ENCODE measurements at places on chromosomes 5 and 9.

GRCh38 chr9:99126312-99126711, 21.4 kb downstream of the TGFBR1 start:
- no peak for DNase-seq

GRCh38 chr5:148965511-148966265, 97.2 kb downstream of the SH3TC2 start:
- DNase-seq: peak; percentile 92

DNA sequence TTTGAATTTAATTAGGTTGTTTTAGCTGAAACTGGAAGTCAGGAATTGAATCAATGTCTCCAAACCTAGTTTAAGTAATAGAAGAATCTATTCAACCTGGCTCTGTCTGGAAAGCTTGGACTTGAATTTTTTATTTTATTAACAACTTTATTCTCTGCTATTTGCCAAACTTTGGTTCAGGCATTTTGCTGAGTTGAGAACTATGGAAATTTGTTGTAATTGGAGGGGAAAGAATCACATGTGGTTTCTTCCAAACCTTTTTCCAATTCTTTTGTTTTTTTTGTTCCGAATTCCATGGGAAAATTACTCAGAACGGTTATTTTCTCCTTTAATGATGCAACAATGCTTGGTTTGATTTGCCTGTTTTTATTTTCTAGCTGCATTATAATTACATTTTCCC, 98.2 kb upstream of the RPS23 start:
- DNase-seq: no peak

DNA sequence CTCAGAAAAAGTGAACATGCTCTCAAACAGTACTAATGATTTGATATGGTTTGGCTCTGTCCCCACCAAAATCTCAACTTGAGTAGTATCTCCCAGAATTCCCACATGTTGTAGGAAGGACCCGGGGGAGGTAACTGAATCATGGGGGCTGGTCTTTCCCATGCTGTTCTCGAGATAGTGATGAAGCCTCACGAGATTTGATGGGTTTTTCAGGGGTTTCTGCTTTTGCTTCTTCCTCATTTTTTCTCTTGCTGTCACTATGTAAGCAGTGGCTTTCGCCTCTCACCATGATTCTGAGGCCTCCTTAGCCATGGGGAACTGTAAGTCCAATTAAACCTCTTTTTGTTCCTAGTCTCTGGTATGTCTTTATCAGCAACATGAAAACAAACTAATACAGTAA, 401.3 kb downstream of the BNC2 start:
- DNase-seq: no peak

DNA sequence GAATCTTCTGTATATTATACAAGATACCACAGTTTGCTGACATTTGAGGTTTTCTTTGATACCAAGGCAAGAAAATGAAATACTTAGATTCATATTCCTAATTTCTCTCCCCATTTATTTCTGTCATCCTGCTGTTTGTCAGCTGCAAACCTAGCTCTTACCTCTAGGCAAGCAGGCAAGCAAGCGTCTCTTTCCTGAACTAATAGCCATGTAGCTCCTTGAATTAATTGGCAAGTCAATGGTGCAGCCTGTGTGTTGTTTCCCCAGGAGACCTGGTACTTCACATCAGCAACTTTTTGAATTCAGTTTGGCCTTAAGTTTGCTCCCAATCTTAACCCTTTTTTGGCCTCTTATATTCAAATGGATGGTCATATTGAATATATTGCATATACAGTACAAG, 573.6 kb upstream of the ARRDC3 start:
- no peak for DNase-seq

DNA sequence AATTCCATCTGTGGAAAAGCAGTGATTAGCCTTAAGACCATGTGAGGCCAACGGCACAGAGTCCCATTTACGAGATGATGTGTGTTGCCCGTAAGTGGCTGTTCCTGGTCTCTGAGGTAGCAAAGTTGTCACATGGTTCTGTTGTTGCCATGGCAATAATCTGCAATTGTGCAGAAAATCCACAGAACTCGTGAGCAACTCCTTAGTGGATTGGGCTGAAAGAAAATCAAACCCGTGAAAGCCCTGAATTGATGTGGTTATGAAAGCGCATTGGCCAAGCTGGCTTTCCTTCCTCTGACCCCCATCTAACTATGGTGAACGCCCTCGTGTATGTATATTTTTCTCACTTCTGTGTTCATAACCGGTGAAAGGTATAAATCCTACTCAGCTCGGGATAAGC, 614.7 kb downstream of the EBF1 start:
- no peak for DNase-seq

- no peak for DNase-seq
Observed at GRCh38 chr5:175521313-175521833, 43.0 kb downstream of the SFXN1 start.

- DNase-seq: no peak
Observed at GRCh38 chr9:86637515-86637914, 283.3 kb upstream of the TUT7 start.

DNA sequence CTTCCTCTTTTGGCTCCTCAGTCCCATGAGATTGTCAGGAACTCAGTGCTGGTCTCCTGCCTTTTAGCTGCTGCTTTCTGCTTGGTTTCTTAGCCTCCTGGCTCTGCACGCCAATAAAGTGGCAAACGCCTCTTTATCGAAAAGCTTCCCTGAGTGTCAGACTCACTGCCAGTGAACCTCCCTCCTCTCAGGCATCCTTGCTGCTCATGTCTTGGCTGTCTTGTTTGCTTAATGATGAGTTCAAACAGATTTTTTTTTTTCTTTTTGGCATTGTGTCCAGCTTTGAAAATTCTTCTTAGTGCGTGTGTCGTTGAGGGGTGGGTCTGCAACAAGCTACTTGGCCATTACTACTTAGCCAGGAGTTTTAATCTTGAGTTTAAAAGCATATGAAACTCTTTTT, 14.9 kb downstream of the RASGRF2 start:
- DNase-seq: no peak

DNA sequence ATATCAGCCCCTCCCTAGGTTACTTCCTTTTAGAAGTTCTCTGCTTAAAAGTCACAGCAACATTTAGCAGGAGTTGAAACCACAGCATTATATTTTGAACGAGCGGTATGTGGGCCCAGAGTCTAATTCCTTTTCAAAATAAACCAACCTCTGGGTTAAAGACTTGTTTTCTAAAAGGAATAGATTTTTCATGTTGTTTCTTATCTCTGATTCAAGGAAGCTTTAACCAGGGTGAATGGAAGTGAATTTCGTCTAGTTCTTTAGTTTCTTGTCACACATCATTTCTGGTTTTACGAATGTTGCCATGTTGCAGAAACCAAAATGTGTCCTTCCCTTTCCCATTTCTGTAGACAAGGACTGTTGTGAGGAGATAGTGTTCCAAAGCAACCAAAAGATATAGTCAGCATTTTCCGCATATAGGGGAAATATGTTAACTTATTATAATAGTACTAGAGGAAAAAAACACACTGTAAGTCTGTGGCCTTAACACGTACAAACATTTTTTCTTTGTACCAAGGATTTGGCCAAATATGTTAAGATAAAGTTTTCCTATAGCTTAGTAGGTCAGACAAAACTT, 142.4 kb downstream of the PCSK5 start:
- DNase-seq: no peak

- DNase-seq: no peak
Observed at GRCh38 chr5:118844351-118844750, 144.0 kb downstream of the DTWD2 start.

DNA sequence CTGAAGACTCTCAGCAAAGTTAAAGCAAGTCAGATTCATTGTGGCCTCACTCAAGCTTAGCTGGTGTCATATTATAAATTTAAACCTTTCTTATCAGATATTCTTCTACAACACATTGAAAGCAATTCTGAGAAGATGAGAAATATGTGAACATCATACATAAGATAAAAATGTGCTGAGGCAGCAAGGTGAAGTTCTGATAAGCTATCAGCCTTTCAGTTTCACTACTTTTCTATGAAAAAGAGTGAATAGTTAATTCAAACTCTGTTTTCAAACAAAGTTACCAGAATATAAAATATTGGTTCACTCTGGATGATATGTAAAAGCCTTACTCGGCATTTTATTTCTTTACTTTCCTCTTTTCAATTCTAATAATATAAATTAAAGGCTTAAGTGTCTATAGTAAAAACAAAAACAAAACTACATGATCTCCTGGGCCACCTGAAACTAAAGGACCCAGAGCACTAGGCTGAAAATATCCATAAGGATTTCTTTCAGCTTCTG, 824.4 kb downstream of the MTRR start:
- DNase-seq: no peak

GRCh38 chr9:19022206-19022605, 10.8 kb downstream of the SAXO1 start:
- DNase-seq: no peak

- no peak for DNase-seq
Observed at GRCh38 chr5:155053501-155053900, 39.9 kb downstream of the KIF4B start.

- no peak for DNase-seq
Observed at GRCh38 chr5:171648279-171649074, 137.1 kb upstream of the SMIM23 start.

GRCh38 chr5:150122158-150122510, 33.5 kb downstream of the PDGFRB start:
- no peak for DNase-seq

- DNase-seq: no peak
Observed at GRCh38 chr5:2718115-2718514, 33.4 kb downstream of the IRX2 start.

GRCh38 chr5:146940295-146940694, 61.7 kb upstream of the PPP2R2B start:
- no peak for DNase-seq

DNA sequence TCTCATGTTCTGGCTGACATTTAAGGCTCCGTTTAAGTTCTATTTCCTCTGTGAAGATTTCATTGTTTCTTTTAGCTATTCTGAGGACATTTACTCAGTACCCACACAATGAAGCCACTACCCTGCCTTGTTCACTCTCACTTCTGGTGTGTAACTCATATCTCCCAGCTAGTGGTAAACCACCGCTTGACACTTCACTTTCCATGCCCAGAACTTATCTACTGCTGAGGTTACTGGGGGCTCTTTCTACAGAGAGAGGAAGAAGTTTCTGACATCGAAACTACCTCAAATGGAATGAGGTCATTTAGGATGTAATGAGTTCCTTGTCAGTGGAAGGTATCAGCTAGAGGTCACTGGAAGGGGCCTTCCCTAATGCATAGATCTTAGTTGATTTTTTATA, 501.5 kb downstream of the DMAC1 start:
- no peak for DNase-seq

GRCh38 chr5:38456657-38457399, 99.6 kb downstream of the LIFR start:
- no peak for DNase-seq

DNA sequence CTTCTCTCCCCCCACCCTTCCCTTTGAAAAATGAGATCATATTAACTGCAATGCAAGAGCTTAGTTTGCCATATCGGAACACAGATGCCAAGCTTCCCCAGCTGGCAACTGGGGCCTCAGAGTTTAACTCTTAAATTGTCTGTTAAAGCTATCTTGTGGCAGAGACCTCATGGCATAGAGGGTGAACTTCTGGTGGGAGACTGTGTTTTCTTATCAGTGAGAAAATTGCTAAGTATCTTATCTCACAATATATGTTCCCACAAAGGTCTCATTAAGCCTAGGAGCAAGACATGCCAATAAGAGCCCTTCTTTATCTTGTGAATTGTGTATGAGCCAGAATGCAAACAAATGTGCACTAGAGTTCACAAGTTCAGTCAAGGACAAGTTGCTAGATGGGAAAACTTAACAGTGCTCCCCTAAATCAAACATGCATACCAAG, 12.3 kb downstream of the NFIB start:
- DNase-seq: no peak

GRCh38 chr9:75830303-75830702, 60.2 kb upstream of the PCSK5 start:
- DNase-seq: no peak

DNA sequence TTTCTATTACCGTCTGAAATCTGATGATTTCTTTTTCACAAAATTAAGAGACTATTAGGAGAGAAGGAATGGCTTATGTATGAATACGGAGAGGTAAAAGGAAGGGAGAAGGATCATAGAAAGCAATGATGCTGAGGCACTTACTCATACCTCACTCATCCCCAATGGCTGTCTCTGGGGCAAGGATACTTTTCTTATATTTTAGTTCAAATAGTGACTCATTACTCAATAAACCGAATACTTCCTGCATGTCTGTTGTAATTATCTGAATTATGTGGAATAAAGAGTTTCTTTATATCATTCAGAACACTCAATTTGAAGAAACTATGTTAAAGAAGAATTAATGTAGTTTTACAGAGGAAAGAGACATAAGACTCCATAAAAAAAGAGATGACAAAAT, 284.5 kb upstream of the NUDT12 start:
- DNase-seq: peak; percentile 26

- no peak for DNase-seq
Observed at GRCh38 chr5:124315741-124316415, 430.6 kb downstream of the ZNF608 start.

DNA sequence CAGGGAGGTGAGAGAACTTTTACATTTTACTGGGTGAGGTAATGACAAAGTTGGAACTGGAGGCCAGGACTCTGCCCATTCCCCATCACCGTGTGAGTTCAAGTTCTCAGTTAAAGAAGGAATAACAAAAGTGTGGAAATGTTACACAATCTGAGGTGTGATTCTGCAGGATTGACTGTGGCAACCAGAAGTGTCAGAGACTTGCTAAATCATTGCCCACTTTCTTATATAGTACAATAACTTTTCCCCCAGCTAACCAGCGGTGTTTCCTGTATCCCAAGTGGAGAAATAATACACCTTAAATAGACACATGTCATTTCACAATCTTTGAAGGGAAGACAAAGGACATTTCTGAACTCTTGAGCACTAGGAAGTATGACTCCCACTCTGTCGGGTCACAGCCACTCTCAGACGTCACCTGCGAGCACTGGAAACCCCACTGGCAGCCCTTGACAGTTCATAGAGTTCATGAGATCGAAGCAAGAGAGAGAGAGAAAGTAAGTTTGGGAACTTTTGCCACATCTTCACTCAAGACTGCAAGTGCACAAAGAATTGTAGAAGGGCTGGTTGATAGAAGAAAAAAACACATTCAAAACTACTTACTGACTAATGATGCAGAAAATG, 28.4 kb downstream of the PAX5 start:
- no peak for DNase-seq

GRCh38 chr9:96378187-96378586, 5.3 kb downstream of the SLC35D2 start:
- DNase-seq: no peak

GRCh38 chr5:528629-529511, 4.6 kb upstream of the SLC9A3 start:
- DNase-seq: no peak

DNA sequence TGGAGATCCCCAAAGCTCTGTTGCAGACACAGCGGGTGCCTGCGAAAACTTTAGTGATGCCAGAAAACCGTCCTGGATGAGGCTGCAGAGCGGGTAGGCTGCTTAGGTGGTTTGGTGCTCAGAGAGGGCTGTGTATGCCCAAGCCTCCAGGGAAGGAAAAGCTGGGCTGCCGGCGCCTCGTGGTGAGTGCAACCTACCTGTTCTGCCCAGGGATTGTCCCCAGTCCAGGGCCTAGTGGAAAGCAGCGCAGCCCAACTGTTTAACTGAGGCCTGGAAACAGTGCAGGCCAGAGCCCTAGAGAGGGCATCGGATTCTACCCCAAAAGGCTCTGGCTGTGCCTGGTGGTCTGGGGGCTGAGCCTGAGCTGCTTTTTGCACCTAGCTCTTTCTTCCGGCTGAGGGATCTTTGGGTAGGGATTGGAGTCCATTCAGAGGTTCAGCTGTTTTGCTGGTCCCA, 2.8 kb downstream of the LMX1B start:
- DNase-seq: no peak

GRCh38 chr5:16713386-16713928, 96.7 kb upstream of the RETREG1 start:
- DNase-seq: no peak

GRCh38 chr5:96538808-96539250, 105.8 kb upstream of the PCSK1 start:
- no peak for DNase-seq

Measured in BJ (cell line).